ENCODE measurements at places on chromosomes 16 and 17.

DNA sequence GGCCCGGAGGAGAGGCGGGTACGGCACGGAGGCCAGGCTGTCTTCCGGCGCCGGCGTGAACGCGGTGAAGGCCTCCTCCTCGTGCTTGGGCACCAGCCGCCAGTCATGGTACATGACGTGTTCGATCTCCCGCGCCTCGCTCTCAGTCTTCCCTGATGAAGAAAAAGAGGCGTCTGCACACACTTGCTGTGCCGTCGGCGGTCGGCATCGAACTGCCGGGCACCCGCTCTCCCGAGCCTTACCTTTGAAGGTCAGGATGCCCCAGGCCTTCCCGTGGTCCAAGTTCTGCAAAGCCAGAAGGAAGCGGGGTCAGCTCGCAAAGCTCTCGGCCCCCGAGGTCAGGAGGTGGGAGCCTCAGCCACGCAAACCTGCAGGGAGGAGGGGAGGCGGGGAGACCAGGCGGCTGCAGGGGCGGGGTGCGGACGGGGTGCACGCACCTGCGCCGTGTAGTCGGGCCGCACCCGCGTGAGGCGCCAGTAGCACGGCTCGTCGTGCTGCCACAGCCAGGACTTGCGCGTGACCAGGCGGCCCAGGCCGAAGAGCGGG, at the start of gene EME2:
Gene EME2 (plus strand): TSS at position 449 of the 546 bp plus-strand sequence. CDS start 418 bp downstream, outside the sequence.
- no peak for DNase-seq

DNA sequence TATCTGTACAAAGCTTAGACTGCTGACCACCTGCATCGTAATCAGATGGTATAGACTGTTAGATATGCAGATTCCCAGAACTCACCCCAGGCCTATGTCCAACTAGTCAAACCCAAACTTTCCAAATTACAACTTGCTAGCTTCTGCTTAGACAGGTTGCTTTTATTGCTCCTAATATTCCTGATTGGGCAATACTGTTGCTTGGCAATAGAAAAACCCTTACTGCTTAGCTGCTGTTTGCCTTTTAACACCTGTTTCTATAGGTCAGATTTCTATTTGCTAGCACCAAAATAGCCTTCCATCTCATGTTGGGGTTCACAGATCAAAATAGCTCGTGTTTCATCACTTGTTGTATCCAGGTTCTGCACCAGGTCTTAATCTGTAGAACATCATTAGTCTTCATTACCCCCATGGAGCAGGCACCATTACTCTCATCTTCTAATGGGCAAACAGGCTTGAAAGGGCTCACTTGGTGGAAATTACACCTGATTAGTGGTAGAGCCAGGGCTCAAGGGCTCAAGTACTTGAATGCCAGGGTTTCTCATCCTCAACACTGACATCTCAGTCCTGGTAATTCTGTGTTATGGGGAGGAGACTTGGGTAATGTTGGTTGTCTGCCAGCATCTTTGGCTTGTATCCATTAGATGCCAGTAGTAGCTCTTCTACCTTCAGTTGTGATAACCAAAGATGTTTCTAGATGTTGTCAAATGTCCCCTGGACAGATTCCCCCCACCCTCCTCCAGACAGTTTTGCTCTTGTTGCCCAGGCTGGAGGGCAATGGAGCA, 2.7 kb downstream of the ZP2 start:
- no peak for DNase-seq

DNA sequence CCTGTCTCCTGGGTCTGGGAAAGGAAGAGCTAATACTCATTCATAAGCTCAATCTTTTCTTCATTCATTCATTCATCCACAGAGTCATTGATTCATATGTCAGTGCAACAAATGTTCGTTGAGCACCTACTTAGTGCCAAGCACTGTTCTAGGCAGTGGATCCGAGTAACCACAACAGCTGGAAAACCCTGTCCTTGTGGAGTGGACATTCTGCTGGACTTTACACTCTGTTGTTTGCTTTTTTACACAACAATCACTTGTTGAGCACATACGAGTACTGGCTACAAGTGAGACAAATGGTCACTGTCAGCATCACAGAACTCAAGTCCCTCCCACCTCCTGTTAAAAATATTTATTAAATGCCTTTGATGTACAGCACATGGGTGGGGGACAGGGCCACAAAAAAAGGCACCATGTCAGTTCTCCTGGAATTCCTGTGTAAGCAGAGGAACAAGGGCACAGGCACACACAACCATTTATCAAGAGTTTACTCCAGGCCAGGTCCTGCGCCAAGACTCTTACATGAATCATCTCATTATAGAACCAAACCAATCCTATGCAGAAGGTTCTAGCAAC, 46.9 kb downstream of the TEKT5 start:
- DNase-seq: no peak

DNA sequence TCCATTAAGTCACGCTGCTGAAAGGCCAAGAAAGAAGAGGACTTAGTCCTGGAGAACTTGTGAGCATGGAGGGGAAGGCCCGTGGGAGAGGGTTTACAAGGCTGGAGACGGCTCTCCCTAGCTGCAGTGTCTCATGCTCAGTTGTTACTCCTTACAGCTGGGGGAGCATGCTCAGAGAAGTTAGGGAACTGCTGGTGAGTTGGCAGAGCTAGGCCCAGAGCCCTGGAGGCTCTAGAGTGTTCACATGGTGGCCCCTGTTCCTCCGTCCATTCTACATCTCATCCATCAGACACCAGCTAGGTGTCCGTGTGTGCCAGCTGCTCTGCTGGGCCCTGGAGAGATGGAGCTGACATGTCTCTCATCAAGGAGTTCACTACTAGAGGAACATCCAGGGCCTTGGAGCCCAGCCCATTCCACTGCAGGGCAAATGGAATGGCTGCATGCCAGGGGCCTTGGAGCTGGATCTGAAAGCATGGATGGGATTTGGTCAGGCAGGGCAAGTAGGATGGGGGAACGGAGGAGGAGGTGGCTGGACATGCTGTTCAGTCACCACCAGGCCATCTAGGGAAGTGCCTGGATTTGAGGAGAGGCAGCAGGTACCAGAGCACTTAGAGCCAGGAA, 6.3 kb downstream of the XYLT2 start:
- DNase-seq: no peak

GRCh38 chr17:37791447-37792399, 46.9 kb upstream of the HNF1B start:
- DNase-seq: no peak

- no peak for DNase-seq
These were observed 20.1 kb downstream of the KCNJ12 start for GRCh38 chr17:21396237-21396636.

GRCh38 chr16:24482681-24483202, 56.6 kb upstream of the RBBP6 start:
- DNase-seq: no peak

- DNase-seq: no peak
These were observed 10.4 kb downstream of the USB1 start for GRCh38 chr16:58011652-58012051.
